ENCODE measurements at places on chromosomes 2 and 18. TPM values are rescaled to one million over a fixed set of nuclear protein-coding genes. Genes with fewer than 3 reads are reported as not detected.
A peak's percentile ranks its signal among the peaks of the same experiment; 100 is the strongest.

DNA sequence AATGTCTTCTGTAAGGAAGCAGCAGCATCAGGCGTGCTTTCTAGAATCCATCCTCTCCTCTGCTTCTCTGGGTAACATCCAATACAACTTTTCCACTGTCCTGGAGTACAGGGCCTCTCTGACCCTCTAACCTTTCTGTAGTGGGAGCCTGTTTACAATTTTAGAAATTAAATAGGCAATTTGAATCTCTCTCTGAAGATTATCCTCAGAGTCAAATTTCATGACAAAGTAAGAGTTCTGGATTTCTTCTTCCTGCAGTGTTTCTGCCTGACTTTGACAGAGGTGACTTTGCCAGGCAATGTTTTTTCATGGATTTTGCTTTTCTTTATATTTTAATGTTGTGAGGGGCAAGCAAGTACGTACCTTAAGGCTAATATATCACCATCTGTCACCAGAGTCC, 558.4 kb downstream of the PARD3B start:
- H3K27me3 ChIP-seq, result no peaks in the 10 kb centered on the region
- peaks cover 2% of the 10 kb centered on the region for H3K4me1 ChIP-seq
- H3K27ac ChIP-seq, result no peak overlapping the region

- H3K27me3 ChIP-seq, result no peaks in the 10 kb centered on the region
- H3K4me1 ChIP-seq, result peaks cover 20% of the 10 kb centered on the region
- H3K27ac ChIP-seq, result peak within 1 kb of the TSS; percentile 82
- peak within 1 kb of the TSS; percentile 78 for H3K4me3 ChIP-seq
Observed at GRCh38 chr2:158968396-158969161, at the start of gene TANC1. Gene TANC1, plus strand, starts transcription at chr2:158968640. Its CDS starts 97,271 bp downstream, at chr2:159065911.

Gene PRLH
- not detected for total RNA-seq

DNA sequence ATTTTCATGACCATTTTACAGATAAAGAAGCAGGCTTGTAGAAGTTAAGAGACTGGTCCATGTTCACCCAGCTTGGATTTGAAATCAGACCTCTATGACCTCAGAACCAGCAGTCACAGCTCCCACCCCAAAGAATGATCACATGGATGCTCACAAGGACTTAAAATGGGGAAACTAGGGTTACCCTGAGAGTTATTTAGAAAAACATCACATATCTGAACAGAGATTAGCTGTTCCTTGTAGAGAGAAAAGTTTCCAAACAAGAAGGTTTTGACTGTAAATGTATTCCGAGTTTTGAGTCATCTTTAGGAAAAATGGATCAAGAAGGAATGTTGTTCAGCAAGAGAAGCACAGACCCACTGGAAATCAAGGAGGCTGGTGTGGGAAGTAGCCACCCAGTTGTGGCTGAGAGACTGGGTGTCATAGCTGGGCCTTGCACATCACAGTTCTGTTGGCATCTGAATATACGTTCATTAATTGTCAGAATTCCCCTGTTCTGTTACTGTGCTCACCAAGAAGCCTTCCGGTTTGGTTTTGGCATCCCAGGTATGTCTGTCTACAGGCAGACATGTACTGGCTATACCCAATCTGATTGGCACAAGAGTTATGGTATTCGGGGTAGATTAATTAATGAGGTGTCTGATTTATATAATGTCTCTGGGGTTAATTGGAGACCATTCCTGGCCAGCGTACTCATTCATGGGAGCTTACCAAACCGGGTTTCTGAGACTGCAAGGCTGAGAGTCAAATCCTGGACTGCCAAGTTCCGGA, 371.8 kb upstream of the SLC14A2 start:
- H3K4me3 ChIP-seq, result no peak overlapping the region
- no peak overlapping the region for H3K27ac ChIP-seq
- H3K27me3 ChIP-seq, result no peaks in the 10 kb centered on the region
- H3K36me3 ChIP-seq, result no peaks in the 10 kb centered on the region

Gene SCYGR4
- not detected for total RNA-seq

Gene AMER3
- not detected for total RNA-seq

GRCh38 chr2:236794176-236794957, 224.7 kb downstream of the ACKR3 start:
- no peak overlapping the region for H3K27ac ChIP-seq
- DNase-seq, result no peak
- H3K36me3 ChIP-seq, result no peaks in the 10 kb centered on the region
- no peaks in the 10 kb centered on the region for H3K4me1 ChIP-seq
- no peak overlapping the region for H3K4me3 ChIP-seq

- peaks cover 57% of the 10 kb centered on the region for H3K4me1 ChIP-seq
- no peaks in the 10 kb centered on the region for H3K27me3 ChIP-seq
- H3K27ac ChIP-seq, result peak overlapping the region; percentile 49
- H3K36me3 ChIP-seq, result no peaks in the 10 kb centered on the region
- no peak for DNase-seq
Observed at GRCh38 chr2:173138962-173139361, 63.3 kb downstream of the MAP3K20 start.

GRCh38 chr2:218691234-218691633, 19.3 kb downstream of the STK36 start:
- no peaks in the 10 kb centered on the region for H3K27me3 ChIP-seq
- H3K36me3 ChIP-seq, result no peaks in the 10 kb centered on the region
- no peak overlapping the region for H3K4me3 ChIP-seq

GRCh38 chr2:235160281-235160810, 208.5 kb downstream of the SH3BP4 start:
- H3K4me3 ChIP-seq, result no peak overlapping the region
- no peak overlapping the region for H3K27ac ChIP-seq
- H3K4me1 ChIP-seq, result no peaks in the 10 kb centered on the region
- DNase-seq, result no peak
- no peaks in the 10 kb centered on the region for H3K36me3 ChIP-seq
- no peaks in the 10 kb centered on the region for H3K27me3 ChIP-seq

GRCh38 chr2:37641582-37642171, 29.8 kb downstream of the CDC42EP3 start:
- peaks cover 18% of the 10 kb centered on the region for H3K36me3 ChIP-seq
- no peak overlapping the region for H3K4me3 ChIP-seq
- no peak for DNase-seq
- peaks cover 30% of the 10 kb centered on the region for H3K4me1 ChIP-seq

DNA sequence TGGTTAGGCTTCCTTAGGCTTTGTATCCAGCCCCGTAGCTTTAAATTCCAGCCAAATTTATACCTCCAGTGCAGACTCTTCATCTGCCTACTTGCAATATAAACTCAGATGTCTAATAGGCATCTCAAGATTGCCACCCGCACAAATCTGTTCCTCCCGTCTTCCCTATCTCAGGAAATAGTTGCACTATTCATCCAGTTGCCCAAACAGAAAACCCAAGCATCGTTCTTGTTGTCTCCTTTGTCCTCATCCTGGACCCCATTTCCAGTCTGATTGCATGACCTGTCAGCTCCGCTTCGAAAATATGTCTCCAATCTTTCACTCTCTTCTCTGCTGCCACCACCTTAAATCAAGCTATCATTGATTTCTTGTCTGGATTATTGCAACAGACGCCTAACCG, 2.3 kb downstream of the FKBP1B start:
- H3K4me3 ChIP-seq, result no peak overlapping the region
- H3K27ac ChIP-seq, result no peak overlapping the region
- peaks cover 12% of the 10 kb centered on the region for H3K4me1 ChIP-seq

Gene TP53I3
- total RNA-seq, result 4.3 TPM

Gene LIMS4
- total RNA-seq, result 1.0 TPM

Gene RNPEPL1
- 124 TPM for total RNA-seq

DNA sequence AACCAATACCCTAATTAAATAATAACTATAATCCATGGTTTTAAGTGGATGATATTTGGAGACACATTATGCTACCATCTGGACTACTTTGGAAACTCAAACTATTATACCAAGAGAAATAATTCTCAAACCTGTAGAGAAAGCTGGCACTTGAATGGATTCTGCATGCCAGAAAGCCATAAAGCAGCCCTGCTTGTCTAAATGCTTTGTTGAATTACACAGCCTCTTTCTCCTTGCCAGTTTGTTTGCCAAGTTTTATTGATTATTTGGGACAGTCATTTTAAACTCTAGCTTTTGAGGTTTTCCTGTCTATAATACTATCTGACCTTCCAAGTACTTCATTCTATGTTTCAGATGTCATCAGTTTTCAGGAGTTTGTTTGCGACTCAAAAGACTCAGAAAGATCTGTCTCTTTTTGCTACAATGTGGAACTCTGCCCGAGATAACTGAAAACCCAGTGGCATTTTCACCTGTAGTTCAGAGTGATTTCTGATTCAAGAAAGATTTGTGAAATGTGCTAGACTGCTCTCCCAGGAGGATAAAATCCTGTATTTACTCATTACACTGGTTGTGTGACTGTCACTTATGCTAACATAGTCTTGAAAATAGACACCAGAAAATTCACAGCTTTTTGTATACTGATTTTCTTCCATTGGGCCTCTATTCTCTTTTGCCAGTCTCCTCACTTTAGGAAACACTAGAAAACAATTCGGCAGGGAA, 29.2 kb upstream of the MBOAT2 start:
- H3K4me3 ChIP-seq, result no peak overlapping the region
- no peaks in the 10 kb centered on the region for H3K4me1 ChIP-seq
- no peak overlapping the region for H3K27ac ChIP-seq
- no peaks in the 10 kb centered on the region for H3K27me3 ChIP-seq
- H3K36me3 ChIP-seq, result no peaks in the 10 kb centered on the region

Gene UGT1A9
- 0.13 TPM for total RNA-seq

Measured in gastrocnemius medialis (tissue), 4 donors.